ENCODE measurements at places on chromosomes 6 and 20. TPM values are rescaled to one million over a fixed set of nuclear protein-coding genes. Genes with fewer than 3 reads are reported as not detected.

The PDE7B gene
- 1.2 TPM for total RNA-seq

- H3K27ac ChIP-seq = no peak overlapping the region
- peaks cover 6% of the 10 kb centered on the region for H3K36me3 ChIP-seq
- H3K27me3 ChIP-seq = no peaks in the 10 kb centered on the region
- H3K4me3 ChIP-seq = no peak overlapping the region
- DNase-seq = no peak
These were observed 52.6 kb upstream of the TMEM200A start for GRCh38 chr6:130313206-130313605.

The ULBP3 gene
- total RNA-seq = 13.1 TPM

- no peaks in the 10 kb centered on the region for H3K27me3 ChIP-seq
- H3K27ac ChIP-seq = peak overlapping the region; percentile 86
- DNase-seq = peak; percentile 98
- peaks cover 19% of the 10 kb centered on the region for H3K36me3 ChIP-seq
- peak overlapping the region; percentile 60 for H3K4me3 ChIP-seq
These were observed 45.6 kb upstream of the RAB23 start for GRCh38 chr6:57267586-57268293.

GRCh38 chr6:105797286-105797979 is 288.7 kb upstream of the PRDM1 start:
- H3K27me3 ChIP-seq = peaks cover 2% of the 10 kb centered on the region
- no peak for DNase-seq
- no peaks in the 10 kb centered on the region for H3K36me3 ChIP-seq
- H3K27ac ChIP-seq = peak overlapping the region; percentile 71

DNA sequence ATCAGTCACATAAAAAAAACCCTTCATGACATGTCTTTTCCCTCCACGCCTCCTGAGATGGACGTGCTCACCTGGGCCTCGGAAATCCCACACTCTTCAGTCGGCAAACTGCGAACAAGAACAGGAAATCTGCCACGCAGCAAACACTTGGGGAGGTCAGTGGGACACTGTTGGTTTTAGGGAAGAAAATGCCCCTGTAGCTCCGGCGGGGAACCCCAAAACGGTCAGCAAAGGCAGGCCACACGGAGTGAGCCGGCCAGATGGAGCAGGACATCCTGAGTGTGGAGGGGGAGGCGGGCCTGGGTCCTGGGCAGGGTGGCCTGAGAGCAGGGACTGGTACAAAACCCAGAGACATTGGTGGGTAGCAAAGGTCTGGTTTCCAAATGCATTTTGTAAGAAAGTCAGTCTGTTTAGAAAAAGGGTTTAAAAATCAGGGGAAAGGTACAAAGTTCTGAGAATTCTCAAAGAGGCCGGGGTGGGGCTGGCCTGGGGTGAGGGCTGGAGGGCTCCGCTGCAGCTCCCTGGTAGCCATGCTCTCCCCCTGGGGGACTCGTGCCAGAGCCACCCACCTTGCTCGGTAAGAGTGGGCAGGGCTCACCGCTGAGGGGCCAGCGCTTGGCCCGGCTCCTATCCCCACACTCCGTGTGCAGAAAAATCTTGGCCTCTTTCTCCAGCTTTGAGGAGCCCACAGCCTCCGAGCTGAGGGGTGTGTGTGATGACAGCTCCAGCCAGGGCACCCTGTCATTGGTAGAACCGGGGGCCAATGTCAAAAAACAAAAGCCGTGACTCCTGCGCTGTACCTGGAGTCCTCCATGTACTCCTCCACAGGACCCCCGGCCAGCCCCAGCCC is 5.2 kb downstream of the SLC2A4RG start:
- H3K4me1 ChIP-seq = no peaks in the 10 kb centered on the region
- DNase-seq = no peak
- H3K4me3 ChIP-seq = no peak overlapping the region
- peaks cover 4% of the 10 kb centered on the region for H3K36me3 ChIP-seq
- H3K27ac ChIP-seq = no peak overlapping the region

- peaks cover 55% of the 10 kb centered on the region for H3K4me1 ChIP-seq
- peaks cover 44% of the 10 kb centered on the region for H3K36me3 ChIP-seq
- peaks cover 1% of the 10 kb centered on the region for H3K27me3 ChIP-seq
These were observed 53.5 kb downstream of the GOPC start for GRCh38 chr6:117548797-117549301.

The OR12D3 gene
- total RNA-seq = not detected

The PRPH2 gene
- total RNA-seq = 0.30 TPM

DNA sequence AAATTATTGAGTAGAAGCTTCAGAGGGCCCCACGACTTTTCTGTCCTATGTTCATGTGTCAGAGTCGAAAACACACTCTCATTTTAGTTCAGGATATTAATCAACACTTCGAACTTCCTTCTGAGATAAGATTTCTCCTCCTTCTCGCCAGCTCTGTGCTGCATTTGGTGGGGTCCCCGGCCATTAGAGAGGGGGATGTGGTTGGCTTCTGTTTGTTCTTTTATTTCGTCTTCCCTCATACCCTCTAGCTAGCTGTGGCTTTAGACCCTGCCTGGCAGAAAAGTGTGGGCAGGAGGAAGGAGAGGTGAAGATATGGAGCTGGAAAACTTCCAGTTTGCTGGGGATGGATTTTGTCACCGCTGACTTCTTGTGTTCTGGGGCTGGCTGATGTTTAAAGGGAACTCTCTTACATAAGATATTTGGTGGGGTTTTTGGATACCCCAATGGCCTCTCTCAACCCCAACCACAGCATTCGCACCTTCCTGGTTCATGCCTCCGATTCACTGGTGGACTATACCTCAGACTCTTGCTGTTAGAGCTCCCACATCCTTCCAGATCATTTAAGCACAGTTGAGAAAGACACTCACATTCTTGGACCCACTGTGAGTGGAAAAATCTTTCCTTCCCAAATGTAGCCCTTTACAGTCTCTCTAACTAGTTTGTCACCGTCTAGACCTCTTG is 30.7 kb upstream of the TMX4 start:
- no peak overlapping the region for H3K27ac ChIP-seq
- no peak overlapping the region for H3K4me3 ChIP-seq

The FAM217A gene
- not detected for total RNA-seq

- peaks cover 34% of the 10 kb centered on the region for H3K4me1 ChIP-seq
- no peaks in the 10 kb centered on the region for H3K36me3 ChIP-seq
- peak; percentile 90 for DNase-seq
- H3K4me3 ChIP-seq = peak overlapping the region; percentile 92
- H3K27ac ChIP-seq = peak overlapping the region; percentile 72
These were observed 72.6 kb upstream of the ZNF184 start for GRCh38 chr6:27545271-27546046.

The FAM210B gene
- 34.5 TPM for total RNA-seq

- H3K4me3 ChIP-seq = no peak overlapping the region
- H3K27ac ChIP-seq = peak overlapping the region; percentile 19
- peak; percentile 60 for DNase-seq
These were observed 121.2 kb upstream of the LAMP5 start for GRCh38 chr20:9392892-9393857.

GRCh38 chr6:81847866-81848265 is 95.4 kb upstream of the TENT5A start:
- no peak overlapping the region for H3K27ac ChIP-seq
- peaks cover 2% of the 10 kb centered on the region for H3K27me3 ChIP-seq
- no peaks in the 10 kb centered on the region for H3K36me3 ChIP-seq
- no peak for DNase-seq
- peaks cover 8% of the 10 kb centered on the region for H3K4me1 ChIP-seq

The PTK6 gene
- not detected for total RNA-seq

The SLC2A10 gene
- 28.7 TPM for total RNA-seq
